ENCODE measurements at places on chromosomes 3 and 15.

DNA sequence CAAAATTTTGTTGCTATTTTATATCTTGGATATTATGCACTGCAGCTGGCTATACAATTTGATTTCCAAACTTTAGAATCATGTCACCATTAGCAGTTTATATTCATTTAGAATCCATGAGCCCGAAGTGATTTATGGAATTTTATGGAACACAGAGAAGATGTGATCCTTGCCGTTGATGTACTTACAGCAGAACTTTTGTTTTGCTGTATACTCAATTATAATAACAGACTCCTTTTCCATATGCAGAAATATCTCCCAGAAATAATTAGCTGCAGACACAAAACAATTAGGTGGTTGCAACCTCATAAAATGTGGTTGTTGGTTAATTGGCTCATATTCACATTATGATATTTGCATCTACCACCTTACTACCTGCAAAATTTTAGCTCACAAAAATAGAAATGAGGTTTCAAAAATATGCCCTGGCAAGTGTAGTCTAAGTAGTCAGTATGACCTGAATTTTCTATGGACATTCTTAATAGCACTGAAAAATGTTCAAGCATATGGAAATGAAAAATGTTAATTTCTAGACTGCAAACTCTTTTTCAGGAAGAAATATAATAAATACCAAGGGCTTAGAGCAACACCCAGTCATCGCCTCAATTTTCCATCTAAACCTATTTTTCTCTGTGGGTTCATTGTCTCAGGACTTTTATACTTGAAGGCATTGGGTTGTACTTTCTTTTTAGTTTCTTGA, 997.6 kb downstream of the MCTP2 start:
- DNase-seq = no peak

GRCh38 chr15:90550919-90551318, 21.2 kb downstream of the CRTC3 start:
- no peak for DNase-seq

GRCh38 chr15:26013981-26014380, 150.9 kb upstream of the ATP10A start:
- no peak for DNase-seq

GRCh38 chr3:50644561-50644960, 27.6 kb downstream of the MAPKAPK3 start:
- no peak for DNase-seq

- no peak for DNase-seq
These were observed 3.0 kb downstream of the SELENOT start for GRCh38 chr3:150605998-150606641.

Data from NCI-H460 (cell line).